ENCODE measurements at places on chromosomes 4 and X. TPM values are rescaled to one million over a fixed set of nuclear protein-coding genes. Genes with fewer than 3 reads are reported as not detected.

GRCh38 chr4:14177987-14178386, 550.5 kb upstream of the BOD1L1 start:
- DNase-seq, result no peak

DNA sequence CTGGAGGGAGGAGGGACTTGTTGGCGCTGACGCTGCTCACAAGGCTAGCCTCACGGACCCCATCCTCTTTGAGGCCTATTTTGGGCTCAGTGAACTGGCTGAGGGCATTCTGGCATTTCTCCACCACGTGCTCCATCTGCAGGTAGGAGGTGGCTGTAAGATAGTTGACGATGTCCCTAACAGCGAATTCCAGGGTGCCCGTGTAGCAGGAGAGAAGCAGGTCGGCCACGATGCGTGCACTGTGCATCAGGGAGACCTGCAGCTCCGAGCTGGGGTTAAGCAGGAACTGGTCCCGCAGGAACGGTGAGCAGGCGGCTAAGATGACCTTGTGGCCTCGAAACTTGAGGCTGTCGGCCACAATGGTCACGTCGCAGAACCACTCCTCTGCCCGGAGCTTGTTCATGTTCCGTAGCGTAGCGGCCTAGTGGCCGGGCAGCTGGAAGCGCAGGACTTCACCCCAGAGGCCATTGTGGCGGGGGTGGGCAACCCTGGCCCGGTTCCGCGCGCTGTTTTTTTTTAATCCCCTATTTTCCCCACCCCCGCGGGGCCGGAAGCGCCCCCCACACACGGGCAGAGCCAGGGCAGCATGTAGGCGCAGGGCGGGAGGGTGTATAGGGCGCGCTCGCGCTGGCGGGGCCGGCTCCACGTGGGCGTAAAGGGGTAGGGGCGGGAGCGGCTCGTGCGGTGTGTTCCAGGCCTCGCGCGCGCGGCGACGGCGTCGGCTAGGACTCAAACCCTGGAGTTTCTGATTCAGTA, 73.2 kb downstream of the UBE2K start:
- no peak for DNase-seq

The SRPX2 gene
- 13.7 TPM for total RNA-seq

DNA sequence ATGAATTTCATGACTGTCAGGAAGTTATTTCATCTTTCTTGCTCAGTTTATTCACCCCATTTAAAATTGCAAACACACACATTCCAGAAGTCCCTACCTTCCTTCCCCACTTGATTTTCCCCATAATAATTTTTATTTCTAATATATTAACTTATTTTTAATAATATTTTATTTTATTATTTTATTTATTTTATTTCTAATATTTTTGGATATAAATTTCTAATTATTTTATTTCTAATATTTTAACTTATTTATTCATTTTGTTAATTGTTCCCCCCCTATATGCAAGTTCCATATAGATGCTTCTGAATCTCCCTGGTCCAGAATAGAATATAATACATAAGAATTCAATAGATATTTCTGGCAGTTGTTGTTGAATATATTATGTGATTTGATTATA, 293.7 kb upstream of the CPEB2 start:
- DNase-seq, result no peak

GRCh38 chr4:105352826-105353225, 121.0 kb downstream of the PPA2 start:
- no peak for DNase-seq

Measured in right lobe of liver (tissue), 6 donors.